ENCODE measurements at places on chromosomes 4 and X.
A peak's percentile ranks its signal among the peaks of the same experiment; 100 is the strongest.

DNA sequence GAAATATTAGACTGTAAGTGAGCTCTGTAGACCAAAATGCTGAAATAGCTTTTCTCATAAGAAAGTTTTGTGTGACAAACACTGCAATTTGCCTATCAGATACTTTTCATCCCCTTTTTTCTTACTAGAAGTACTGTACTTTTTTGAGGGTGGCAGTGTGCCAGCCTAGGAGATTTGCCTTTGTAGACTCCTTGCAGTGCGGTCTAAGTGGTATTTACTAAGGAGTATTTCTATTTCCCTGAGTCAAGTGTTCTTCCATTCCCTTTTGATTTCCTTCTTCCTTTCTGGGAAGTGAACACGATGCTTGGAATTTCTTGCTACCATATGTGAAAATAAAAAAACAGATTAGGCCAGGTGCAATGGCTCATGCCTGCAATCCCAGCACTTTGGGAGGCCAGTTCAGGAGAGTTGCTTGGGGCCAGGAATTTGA, 34.6 kb downstream of the PDLIM5 start:
- no peak for DNase-seq

- DNase-seq, result peak; percentile 14
These were observed 67.5 kb downstream of the FBXW7 start for GRCh38 chr4:152468408-152468807.

GRCh38 chrX:30010471-30010870, 204.9 kb upstream of the MAGEB2 start:
- DNase-seq, result no peak

DNA sequence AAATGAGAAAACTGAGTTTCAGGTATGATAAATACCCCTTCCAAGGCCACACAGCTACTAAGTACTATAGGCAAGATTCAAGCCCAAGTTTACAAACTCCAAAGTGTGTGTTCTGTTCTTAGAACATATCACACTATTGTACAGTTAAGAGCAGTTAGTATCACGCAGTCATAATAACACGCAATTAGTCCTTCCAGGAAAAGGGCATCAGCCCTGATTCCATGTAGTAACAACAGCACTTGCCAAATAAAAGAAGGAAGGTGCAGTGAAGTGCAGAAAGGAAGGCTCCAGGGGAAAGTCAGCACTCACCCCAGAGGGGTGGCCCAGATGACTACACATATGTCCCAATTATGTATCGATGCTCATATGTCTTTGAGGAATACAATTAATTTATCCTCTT, 4.4 kb downstream of the TASL start:
- DNase-seq, result no peak

- DNase-seq, result no peak
These were observed 316.1 kb upstream of the EMCN start for GRCh38 chr4:100833906-100834305.

DNA sequence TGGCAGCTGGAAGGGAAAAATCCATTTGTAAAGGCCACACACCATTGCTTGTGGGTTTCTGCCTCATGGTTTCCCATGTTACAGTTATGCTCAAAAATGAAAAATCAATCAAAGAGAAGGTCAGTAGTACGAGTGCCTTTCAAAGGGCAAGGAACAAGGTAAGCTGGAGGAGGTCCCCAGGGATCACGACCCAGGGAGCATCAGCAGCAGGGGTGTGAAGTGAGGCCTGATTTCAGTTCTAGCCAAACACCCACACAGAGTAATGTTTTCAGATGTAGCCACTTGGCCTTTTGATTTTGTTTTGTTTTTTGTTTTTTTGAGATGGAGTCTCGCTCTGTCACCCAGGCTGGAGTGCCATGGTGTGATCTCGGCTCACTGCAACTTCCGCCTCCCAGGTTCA, 69.4 kb upstream of the AFAP1 start:
- DNase-seq, result no peak

DNA sequence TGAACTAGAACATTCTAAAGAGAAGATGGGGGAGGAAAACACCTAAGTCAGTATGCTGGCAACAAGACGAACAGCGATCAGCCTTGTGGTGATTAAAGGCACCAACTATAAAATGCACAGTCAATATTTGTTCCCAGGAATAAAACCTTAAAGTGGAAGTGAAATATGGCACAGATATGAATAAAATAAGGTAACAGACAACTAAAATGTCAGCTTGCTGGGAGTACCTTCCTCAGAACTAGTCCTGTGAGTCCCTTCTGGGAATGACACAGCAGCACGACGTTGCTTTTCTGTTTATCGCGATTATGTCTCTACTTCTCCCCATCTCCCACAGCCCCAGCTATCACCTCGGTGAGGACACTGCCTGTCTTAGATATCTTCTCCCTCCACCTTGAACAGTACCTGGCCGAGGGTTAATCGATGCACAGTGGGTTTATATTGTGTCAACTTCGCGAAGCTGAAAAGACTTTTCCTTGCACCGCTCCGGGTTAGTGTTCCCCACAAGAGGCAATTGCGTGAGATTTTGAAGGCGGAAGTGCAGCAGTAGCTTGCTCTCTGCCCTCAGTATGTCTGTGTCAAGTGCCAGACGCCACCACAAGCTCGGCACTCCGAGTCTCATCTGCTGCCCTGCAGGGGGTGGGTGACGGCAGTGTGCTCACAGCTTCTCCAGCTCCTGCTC, 17.4 kb downstream of the MTNR1A start:
- no peak for DNase-seq

All from MV-4-11 (cell line).